ENCODE measurements at places on chromosomes 7 and 10.

DNA sequence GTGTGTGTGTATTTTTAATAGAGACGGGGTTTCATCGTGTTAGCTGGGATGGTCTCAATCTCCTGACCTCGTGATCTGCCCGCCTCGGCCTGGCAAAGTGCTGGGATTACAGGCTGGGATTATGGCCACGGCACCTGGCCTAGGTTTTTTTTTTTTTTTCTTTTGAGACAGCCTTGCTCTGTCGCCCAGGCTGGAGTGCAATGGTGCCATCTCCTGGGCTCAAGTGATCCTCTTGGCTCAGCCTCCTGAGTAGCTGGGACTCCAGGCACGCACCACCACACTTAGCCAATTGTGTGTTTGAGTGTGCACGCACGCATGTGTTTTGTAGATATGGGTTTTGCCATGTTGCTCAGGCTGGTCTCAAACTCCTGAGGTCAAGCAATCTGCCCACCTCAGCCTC is 629.8 kb downstream of the ETV1 start:
- no peak for DNase-seq

DNA sequence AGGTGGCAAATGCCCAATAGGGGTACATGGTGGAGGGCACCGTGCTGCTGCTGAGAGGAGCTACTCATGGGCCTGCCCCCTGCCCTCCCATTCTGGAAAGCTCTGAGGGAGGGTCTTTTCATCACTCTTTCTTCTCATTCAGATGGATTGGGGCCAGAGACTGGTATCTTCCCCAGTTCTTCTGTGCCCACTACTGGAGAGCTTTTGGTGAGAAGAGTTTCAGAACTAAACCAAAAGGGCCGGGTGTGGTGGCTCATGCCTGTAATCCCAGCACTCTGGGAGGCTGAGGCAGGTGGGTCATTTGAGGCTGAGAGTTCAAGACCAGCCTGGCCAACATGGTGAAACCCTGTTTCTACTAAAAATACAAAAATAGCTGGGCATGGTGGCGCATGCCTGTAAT is 12.5 kb downstream of the ADRA2A start:
- no peak for DNase-seq

DNA sequence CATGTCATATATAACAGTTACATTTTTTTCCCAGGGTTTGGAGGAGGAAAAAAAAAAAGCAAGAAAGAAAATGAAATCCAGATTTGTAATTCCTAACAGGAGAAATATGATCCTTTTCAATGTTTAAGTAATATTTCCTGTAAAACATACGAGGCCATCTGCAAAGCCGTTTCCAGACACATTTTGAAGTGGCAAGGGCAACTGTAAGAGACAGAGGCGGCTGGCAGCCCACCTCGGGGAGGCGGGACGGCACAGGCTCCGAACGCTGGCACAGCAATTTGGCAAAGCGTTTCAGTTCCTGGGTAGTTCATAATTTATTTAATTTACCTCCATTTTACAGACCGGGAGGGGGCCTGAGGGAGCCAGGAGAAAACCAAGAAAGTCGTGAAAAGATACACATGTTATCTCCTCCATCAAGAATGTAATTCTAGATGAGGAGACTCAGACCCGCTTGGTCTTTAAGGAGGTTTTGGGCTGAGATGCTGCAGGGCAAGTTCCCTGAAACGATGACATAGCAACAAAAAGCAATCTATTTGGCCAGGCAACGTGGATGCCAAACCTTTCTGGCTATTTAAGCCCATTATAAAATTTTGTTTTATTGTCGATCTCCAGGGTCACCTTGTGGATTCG is 448.5 kb upstream of the MKI67 start:
- DNase-seq: no peak

- no peak for DNase-seq
These were observed 936 bp upstream of the TCERG1L start for GRCh38 chr10:131312478-131312836.

- DNase-seq: no peak
These were observed 48.3 kb upstream of the NRBF2 start for GRCh38 chr10:63084690-63085382.

DNA sequence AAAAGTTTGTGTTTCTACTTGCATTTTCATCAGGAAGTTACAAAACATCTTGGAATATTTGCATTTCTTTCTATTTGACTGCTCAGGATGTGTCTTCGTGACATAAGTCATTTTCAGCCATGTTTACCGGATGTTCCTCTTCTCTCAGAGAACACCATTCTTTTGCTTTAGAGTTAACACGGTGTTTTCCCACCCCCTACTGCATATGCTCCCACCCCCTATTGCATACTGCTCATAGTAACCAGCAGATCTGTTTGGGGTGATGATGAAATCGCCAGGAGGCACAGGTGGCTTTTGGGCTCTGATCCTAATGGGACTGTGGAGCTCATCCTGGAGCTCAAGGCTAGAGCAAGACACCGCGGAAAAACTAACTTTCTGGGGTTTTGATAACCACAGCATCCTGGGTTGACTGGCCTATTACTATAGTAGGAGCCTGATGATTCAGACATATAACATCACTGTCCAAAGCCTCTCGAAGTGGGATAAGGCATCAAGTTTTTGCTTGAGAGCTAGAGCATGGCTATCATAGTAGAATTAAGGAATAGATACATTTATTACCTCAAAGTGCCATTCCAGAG is 65.1 kb upstream of the BET1 start:
- DNase-seq: no peak

DNA sequence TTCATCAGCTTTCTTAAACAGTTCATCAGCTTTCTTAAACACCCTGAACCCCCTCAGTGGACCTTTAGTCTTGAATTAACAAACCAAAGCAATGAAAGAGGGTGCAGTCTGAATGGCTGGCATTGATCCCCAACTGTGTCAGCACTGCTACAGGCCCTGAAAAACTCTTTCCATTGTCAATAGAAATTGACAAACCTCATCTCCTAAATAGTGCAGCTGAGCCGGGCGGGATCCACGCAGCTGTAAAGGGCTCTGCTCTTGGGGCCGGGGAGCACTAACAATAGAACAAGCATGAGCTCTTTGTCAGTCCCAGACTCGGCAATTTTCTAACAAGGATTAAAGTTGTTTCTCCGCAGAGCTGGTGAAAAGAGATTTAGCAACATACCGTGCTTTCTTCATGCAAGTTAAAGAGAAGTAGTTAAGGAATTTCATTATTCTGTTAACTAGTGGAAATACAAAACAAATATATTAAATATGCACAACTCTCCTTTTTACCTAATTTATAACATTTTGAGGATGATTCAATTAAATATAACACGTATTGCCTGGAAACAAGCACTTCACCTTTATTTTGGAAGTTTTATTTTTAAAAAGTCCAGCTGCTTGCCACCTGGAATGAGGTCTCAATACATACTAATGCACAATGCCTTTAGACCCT is 24.7 kb upstream of the FEZF1 start:
- no peak for DNase-seq

DNA sequence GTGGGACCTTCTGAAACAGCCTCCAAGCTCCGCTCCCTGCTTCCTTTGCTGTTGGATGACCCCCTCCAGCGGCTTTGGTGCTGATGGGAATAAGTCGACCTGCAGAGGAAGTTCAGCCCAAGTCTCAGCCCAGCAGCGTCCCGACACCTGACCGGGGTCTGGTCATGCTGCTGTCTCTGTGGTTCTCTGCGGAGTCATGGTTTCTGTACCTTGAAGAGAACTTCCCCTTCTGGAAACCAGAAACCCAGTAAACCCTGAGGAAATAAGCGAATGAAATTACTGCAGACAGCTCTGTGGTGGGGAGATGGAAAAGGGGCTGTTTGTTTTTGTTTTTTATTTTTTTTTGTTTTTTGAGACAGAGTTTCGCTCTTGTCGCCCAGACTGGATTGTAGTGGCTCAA is 18.3 kb upstream of the ZNF12 start:
- DNase-seq: no peak
